ENCODE measurements at places on chromosomes 3 and 15.

DNA sequence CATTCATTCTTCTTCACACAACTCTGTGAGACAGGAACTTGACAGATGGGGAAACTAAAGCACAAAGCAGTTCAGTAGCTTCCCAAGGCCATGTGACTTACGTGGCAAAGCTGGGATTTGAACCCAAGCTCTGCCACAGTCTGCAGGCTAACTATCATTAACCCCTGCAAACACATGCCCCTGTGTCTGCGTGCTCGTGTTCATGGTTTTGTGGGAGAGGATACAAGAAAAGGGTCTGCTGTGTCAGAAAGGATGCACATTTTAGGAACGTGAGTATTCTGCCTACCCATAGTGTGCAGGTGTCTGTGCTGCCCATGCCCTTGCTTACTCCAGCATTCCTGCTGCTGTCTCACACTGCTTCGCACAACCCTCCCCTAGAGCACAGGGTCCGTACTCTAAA is 137.0 kb downstream of the CHDH start:
- no peak for DNase-seq

DNA sequence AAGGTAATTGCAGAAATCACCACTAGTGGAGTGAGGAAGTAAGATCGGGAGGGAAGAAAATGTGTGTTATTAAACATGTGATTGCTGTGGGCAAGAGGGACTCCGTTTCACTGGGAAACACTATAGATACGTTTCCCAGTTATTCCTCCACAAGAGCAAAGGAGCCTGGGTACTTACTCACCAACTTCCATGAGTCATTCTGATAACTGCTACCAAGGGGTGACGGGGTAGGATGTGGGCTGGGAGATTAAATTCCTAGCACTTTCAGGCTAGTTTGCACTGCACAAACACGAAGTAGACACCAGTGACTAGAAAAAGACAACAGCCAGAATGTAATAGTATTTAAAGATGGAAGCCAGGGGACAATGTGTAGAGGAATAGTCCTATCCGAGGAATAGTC is 812.9 kb upstream of the CFAP20DC start:
- DNase-seq, result no peak

DNA sequence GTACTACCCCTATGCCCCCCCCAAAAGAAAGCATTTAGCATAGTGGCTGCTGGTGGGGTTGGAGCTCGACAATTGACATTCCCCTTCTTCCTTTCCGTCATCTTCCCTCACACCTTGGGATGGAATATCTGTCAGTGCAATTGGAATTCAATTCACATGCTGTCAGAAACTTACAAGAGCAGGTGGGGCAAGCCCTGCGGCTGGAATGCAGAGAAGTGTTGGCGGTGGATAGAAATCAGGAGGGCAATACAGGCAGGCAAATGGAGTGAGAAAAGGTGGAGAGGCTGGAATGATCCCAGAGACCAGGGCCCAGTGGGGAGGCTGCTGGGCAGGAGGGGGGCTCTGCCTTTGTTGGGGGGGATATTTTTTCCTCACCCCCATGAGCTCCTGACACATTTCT is 44.1 kb downstream of the FAM3D start:
- DNase-seq, result no peak

DNA sequence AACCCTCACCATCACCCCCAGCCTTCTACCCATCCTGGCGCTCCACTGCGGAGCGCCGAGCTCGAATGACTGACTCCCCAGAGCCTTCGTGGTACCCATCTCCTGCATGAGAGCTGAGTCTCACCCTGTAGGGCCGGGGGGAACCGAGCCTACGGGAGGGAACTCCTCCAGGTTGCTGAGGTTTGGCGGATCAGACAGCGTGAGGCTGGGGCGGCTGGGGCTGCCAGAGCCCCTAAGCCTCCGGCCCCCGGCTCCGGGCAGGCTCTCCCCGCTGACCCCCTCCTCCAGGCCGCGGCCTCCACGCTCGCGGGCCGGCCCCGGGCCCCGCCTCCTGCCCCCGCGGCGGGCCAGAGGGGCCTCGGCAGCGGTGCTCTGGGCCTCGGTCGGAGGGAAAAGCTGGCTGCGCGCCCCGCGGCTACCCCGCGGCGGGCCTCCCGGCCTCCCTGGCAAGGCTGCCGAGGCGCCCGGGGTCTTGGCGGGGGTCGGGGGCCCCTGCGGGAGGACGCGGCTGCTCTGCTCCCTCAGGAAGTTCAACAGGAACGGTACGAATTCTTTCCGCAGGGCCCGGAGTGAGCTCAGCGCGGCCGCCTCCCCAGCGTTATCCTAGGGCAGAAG is 643 bp downstream of the CDAN1 start:
- peak; percentile 8 for DNase-seq

DNA sequence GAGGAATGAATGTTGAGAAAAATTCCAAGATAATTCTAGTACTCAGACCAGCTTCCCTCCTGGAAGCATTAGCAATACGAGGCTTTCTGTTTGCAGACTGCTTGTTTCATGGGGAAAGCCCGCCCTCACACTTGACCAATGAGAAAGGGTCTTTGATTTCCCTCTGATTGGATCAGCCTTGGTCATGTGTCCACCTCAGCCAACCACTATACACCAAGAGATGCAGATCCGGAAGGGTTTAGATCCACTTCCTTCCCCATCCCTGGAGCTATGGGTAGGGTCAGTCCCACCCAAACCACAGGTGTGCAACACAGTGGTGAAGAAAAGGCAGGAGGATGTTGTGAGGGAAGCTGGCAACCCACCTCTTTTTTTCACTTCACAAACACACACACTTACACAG is 154.7 kb downstream of the SV2B start:
- no peak for DNase-seq

GRCh38 chr15:39887832-39888231 is 32.2 kb downstream of the GPR176 start:
- DNase-seq, result no peak

GRCh38 chr3:186212611-186213010 is 103.7 kb upstream of the ETV5 start:
- DNase-seq, result no peak

GRCh38 chr15:69314131-69314530 is 15.4 kb downstream of the PAQR5 start:
- DNase-seq, result no peak

DNA sequence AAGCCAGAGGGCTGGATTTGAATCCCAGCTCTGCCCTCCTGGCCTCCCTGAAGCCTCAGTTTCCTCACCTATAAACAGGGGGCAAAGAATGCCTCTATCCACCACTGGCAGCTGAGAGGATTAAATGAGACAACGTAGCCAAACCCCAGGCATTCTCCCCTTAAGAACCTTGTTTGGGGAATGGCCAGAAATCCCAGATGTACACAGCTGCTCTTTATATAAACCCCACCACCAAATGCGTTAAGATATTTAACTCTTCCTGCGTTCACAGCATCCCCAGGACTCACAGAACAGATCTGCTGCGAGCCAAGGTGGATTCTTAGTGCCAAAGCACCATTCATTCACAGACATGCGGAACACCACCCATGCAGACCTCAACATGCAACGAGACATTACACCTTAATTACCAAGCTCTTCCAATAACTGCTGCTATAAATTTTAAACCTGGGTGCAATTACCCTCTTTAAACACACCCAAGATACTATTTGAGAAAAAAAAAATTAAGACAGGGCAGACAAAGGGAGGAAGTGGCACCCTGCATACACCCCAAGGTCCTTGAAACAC is 5.2 kb downstream of the TLE3 start:
- no peak for DNase-seq

DNA sequence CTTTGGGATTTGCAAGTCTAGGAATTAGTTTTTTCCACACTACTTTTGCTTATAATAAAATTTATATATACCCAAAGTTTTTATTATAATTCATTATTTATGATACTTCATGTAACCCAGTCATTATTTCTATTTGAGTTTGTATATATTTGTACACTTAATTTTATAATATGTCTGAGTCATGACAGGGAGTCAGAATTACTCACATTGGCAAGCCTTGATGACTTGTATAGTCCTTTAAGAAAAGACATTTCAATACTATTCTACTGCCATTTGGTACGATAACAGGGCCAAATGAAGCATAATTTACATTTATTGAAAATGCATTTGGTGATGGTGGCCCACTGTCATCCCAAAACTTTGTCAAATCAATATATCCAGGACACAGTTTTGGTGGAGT is 95.9 kb upstream of the UNC13C start:
- DNase-seq, result no peak

DNA sequence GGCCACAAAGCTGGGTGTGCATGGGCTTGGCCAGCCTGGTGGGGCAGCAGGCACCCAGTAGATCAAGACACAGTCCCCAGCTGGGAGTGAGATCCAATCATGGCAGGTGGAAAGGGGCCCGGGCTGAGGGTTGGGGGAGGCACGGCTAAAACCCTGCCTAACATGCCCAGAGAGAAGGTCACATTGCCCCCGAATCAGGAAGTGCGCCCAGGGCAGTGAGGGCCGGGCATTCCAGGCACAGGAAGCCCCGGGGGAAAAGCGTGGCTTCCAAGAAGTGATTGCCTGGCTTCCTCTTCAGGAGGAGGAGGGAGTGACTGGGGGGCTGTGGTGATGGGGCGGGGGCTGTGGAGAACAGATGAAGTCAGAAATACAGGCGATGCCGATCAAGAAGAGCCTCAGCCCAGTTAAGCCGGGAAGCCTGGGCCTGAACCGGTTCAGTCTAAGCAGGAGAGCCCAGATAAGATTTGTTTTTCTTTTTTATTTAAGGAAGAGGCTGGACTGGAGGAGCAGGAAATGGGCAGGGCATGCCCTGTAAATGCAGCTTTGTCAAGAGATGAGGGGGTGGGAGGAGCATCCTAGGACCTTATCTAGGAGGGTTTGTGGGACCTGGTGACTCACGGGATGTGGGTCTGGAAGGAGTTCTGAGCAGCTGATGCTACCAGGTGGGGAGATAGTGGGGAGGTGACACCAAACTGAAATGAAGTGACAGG is 83.9 kb downstream of the CHSY1 start:
- DNase-seq, result peak; percentile 63

DNA sequence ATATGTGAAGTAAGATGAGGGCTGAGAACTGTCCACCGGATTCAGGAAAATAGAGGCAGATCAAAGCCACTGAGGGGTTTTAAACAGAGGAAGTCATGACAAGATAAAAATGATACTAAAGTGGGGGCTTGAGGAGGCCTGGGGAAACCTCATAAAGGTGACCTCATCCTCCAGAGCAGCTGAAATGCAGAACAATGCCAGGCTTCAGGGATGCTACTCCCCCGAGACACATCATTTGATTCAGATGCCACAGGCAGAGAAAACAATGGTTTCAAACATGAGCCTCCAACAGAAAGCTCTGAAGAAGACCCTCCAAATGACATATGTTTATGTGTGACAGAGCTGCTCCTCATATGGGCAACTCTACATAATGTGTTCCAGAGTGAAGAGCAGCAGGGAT is 6.4 kb downstream of the CFAP20DC start:
- DNase-seq, result no peak

DNA sequence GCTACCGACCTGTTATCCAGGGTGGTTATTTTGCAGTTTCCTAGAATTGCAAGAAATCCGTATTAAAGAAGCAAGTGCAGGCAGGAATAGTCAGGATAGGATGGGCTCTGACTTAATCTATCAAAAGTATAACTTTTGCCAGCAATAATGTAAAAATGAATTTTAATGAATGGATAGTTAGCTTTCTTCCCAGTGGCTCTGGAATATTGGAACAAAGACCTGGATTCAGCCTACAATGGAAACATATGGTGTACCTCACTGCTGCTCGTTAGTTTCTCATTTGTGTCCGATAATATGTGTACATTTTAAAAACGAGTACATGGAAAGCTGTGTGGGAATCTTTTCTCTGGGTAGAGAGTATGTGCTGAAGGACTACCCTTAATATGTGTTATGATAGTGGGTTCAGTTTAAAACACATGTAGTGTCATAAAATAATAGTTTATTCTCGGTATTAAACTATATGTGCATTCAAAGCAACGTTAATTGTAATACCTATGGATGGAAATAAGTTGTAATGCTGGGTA is 805 bp downstream of the SERPINI1 start:
- no peak for DNase-seq

GRCh38 chr3:72412340-72412956 is 435.8 kb downstream of the SHQ1 start:
- DNase-seq, result no peak

GRCh38 chr15:28260722-28261121 is 61.3 kb downstream of the HERC2 start:
- DNase-seq, result no peak

DNA sequence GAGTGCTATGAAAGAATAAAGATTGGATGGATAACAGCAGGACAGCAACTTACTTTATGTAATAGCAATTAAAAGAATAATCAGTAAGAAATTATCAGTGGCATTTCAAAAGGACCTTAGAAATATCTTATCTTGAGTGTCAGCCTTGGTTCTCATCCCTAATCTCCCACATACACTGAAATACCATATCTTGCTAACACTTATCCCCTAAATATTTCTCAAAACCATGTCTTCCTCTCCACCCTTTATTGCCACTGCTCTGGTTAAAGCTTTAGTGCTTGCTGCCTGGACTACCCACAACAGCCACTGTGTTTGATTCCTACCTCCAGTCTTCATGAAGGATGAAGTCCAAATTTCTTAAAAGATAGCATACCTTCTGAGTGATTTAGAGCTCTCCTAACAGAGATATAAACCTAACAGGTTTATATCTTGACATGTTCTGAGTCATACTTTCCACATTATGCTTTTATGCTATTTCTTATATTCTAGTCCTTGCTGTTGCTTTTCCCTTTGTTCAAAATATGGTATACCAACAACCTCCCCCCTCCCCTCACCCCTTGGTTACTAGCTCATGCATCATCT is 202.8 kb downstream of the RSRC1 start:
- no peak for DNase-seq

DNA sequence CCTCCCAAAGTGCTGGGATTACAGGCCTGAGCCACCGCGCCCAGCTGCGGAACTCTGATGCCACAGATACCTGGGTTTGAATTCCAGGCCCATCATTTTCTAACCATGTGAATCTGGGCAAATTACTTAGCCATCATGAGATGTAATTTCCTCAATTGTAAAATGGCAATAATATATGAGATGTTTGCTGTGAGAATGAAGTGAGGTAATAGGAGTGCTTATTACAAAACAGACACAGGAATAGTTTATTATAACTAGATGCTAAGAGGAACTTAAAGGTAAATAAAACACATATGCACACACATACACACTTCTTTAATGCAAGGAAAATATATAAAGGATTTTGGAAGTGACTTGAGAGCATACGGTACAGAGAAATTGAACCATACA is 64.7 kb upstream of the TNIK start:
- no peak for DNase-seq

DNA sequence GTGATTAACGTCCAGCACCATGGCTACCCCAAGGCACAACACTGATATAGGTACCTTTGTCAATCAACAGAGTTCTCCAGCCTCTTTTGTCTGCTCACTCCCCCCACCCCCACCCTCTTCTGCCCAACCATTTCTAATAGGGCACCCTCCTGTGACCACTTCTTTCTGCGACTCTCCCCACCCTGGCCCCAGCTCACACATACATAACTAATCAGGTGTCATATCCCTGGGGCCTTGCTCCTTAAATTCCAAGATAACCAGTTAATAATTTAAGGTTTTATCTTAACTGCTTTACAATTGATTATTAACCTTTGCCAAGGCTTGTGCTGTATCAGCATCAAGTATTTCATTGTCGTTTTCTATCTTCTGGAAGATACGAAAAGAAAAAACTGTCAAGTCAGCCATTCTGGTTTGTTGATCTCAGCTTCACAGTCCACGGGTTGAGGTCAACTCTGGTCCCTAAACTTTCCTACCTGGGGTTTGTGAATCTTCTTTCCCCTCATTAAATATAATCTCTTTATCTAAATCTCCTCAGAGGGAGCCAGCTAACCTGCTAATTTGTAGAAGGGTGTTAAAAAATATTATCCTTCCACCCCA is 27.3 kb upstream of the SLC28A2 start:
- no peak for DNase-seq
